ENCODE measurements at places on chromosomes 5 and 9.

- no peak for DNase-seq
These were observed 681 bp upstream of the ETF1 start for GRCh38 chr5:138543730-138544104.

DNA sequence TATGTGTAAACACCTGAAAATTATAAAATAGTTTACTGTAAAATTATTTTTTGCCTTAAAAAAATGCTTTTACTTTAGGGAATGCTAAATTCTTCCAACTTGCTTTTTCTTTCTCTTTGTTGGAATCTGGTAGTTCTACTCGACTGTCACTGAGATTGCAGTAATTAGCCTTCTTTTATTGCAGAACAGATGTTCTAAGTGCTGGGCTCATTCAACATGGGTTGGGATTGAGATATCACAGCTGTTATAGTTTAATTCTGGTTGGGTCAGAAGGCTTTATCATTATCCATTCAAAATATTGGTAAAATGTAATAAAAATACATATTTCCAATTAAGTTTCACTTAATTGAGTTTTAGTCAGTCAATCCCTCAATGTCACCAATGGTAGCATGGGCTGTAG, 686.7 kb downstream of the CDH18 start:
- DNase-seq = no peak

GRCh38 chr5:57504357-57504756, 21.7 kb upstream of the ACTBL2 start:
- no peak for DNase-seq

- no peak for DNase-seq
These were observed 22.0 kb upstream of the ADRA1B start for GRCh38 chr5:159894149-159894720.

DNA sequence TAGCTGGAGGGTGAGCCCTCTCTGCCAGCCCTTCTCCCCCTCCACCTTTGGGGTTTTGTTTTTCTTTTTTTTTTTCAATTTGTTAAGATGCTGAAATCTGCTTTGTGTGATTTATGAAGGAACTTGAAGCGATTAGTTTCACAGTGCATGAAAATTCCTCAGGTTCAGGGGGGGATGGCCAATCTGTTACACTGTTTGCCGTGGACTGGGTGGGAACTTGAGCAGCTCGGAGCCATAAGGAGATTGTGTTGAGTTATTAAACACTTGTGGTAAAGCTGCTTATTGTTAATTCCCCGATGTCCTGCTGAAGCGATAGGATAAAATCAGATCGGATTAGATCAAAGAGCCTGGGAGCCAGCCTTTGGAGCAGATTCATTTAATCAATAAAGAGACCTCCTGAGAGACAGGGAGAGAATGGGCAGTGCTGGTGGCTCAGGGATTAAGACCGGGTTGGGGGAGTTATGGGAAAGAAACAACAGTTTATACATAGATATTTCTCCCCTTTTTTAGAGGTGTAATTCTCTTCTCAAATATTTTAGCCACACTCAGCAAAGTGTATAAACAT, 105.8 kb upstream of the SPATA31D4 start:
- DNase-seq = no peak

GRCh38 chr9:127931092-127931881, 710 bp upstream of the PIP5KL1 start:
- DNase-seq = no peak

GRCh38 chr5:74643111-74643562, 2.6 kb upstream of the ENC1 start:
- DNase-seq = no peak

- DNase-seq = no peak
These were observed 130.4 kb downstream of the TMEM174 start for GRCh38 chr5:73303148-73304079.

DNA sequence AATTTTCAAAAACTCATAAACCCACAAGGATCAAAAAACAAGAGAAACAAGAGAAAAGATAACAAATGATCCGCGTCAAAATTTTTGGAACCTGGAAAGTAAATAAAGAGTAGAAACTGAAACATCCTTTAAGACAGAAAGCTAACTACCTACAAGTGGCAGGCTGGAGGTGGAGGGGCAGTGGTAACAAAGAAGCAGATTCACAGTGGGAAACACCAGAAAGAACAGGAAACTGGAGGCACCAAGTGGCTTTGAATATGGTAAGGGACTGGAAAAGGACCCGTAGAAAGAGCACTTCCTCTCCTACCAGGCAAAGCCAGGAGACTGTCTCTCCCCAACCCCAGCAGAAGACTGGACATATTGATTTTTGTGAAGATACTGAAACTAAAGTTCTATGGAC, 100.6 kb upstream of the TARS1 start:
- no peak for DNase-seq

- DNase-seq = no peak
These were observed 6.0 kb upstream of the RXRA start for GRCh38 chr9:134320126-134320867.

GRCh38 chr5:62623271-62623670, 44.7 kb downstream of the LRRC70 start:
- no peak for DNase-seq

DNA sequence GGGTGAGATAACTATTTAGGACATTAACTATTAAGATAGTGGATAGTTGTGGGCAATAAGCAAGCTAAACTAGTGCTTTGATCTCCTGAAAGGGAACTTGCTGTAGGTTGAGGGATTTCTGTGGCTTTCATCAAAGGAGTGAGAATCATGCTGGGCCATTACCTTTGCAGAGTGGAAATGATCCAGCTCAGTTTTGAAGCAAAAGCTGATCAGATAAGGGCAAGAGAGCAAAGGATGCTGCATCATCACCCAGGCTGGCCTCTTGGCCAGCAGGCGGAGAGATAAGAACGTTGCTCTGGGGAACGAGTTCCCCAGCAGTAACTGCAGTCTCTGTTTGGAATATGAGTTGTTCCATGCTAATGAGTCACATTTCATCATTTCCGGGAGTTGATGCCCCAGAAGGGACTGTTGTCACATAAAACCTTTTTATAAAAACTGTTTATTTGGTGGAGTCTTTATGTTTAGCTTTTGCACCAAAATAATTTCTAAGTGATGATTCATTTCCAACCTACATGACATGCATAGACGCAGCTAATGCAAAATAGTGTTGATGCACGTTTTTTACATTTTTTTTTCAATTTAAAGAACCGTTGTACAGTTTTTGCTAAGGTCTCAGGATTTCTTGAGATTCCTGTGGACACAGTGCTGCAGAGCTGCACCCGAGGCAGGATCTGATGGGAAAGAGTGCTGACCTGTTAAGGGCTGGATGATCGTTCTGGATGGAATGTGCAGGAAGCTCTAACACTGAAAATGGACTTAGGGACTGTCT, 99.3 kb downstream of the ACTBL2 start:
- DNase-seq = peak; percentile 49

- DNase-seq = no peak
These were observed 380.4 kb downstream of the PTPRD start for GRCh38 chr9:10232352-10232930.

GRCh38 chr5:98929710-98930298, 997 bp upstream of the CHD1 start:
- peak; percentile 97 for DNase-seq

- DNase-seq = no peak
These were observed 588 bp downstream of the TRAF2 start for GRCh38 chr9:136886610-136887597.

GRCh38 chr5:27594141-27594540, 555.8 kb upstream of the CDH9 start:
- no peak for DNase-seq

GRCh38 chr5:1468247-1468612, 23.0 kb upstream of the SLC6A3 start:
- no peak for DNase-seq

GRCh38 chr5:9207817-9208418, 338.0 kb downstream of the SEMA5A start:
- DNase-seq = no peak

DNA sequence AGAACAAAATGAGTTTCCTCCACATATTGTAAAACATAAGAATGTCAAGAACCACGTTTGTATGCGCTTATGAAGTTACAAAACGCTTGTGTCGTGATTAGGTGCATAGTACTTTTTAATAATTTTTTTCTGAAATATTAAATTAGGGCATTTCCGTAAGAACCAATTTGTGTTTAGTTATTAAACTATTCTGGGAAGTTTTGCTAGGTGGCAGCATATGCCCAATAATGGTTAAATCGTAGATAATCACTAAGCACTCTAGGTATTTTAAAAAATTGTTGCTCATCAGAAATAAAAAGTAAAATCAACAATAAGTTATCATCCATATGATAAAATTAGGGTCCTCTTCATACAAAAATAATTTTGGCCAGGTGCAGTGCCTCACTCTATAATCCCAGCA, 5.4 kb downstream of the SRFBP1 start:
- DNase-seq = no peak

GRCh38 chr5:53237876-53238275, 128.3 kb upstream of the MOCS2 start:
- no peak for DNase-seq

- DNase-seq = peak; percentile 78
These were observed 3.1 kb downstream of the SLC4A9 start for GRCh38 chr5:140362875-140363630.

DNA sequence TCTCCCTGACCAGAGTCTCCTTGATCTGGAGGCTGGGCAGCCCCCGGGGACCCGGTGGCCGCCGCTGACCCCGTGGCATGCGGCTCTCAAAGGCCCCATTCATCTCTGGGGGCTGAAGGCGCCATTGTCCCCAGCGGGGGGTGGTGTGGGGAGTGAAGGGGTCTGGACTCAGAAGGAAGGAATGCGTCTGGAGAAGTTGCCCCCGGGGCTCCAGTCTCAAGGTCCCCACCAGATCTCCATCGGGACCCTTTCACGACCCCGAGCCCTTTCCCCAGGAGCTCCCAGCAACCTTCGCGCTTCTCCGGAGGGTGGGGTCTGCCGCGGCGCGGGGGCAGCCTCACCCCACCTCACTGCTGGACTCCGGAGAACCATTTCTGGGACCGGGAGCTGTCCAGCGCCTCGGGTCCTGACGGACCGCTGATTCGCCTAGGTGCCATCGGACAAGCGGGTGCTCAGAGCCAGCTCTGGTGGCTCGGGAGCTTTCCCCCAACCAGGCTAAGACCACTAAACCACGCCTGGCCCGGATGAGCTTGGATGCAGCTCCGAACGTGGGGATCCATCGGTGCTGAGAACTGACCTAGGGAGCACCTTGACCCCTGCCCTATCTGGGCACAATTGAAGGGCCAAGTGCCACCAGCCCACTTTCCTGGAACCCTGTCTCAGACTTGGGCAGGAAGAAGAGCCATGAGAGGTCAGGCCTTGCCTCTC, 5.1 kb upstream of the PCDH1 start:
- DNase-seq = no peak

- no peak for DNase-seq
These were observed 271.0 kb upstream of the SLC30A5 start for GRCh38 chr5:68822796-68823195.

GRCh38 chr5:53240661-53241060, 131.1 kb upstream of the MOCS2 start:
- DNase-seq = no peak

GRCh38 chr5:165139721-165140120, 1634.3 kb downstream of the MAT2B start:
- no peak for DNase-seq

DNA sequence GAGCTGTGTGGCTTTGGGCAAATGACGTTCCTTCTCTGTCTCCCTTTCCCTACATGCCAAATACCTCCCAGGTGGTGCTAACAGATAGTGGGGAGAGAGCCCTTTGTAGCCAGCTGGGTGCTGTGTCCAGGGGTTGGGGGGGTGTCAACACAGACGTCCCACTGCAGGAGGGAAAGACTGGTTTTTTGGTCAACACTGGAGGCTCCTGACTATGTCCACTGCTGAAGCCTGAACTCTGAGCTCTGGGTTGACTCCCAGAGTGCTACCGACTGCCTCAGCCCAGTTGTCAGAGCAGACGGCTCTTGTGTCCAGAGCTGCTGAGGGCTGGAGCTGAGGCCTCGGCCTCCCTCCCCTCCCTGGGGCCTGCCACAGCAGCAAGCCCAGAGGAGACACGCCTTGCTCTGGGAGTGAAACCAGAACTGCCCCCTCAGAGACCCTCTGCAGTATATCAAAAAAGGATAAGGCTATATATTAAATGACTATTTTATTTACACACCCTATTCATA, 14.8 kb upstream of the SLC25A51 start:
- no peak for DNase-seq

DNA sequence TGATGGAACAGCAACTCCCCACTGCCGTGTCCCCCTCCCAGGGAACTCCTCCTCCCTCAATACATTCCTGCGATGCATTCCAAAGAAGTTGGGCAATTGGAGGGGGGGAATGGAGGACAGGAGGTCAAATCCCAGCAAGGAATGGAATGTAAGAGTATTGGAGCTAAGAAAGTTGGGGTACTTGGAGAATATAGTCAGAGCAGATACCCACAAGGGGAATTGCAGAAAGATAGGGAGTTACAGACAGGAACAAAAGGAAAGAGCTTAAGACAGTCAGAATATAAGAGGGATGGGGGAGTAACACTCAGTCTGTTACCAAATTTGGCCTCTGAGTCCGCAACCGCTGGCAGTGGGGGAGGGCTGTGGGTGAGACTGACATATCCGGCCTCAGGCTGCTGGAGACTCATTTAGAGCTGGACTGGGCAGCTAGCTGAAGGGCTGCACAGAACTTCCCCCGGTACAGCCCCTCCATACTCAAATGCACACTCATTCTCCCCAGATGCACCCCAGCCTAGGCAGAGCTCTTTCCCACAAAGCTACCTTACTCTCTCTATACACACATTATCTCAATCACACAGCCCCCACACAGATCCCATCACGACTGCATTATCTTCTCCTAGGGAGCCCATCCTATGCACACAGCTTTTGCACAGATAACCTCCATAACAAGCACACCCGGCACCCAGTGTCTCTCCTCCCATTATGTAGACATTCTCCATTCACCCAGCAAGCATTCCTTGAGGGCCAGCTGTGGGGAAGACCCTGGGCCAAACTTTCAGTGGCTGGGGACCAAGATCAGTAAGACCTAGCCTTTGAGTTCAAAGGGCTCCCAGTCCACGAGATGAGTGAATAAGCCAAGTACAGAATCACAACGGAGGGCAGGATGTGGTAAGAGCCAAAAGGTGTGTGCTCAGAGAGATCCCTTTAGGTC, 3.7 kb downstream of the TLN1 start:
- DNase-seq = peak; percentile 44

GRCh38 chr5:102753889-102754766, 977 bp upstream of the PAM start:
- DNase-seq = no peak

- no peak for DNase-seq
These were observed 66.4 kb upstream of the DAB2 start for GRCh38 chr5:39491210-39491609.

DNA sequence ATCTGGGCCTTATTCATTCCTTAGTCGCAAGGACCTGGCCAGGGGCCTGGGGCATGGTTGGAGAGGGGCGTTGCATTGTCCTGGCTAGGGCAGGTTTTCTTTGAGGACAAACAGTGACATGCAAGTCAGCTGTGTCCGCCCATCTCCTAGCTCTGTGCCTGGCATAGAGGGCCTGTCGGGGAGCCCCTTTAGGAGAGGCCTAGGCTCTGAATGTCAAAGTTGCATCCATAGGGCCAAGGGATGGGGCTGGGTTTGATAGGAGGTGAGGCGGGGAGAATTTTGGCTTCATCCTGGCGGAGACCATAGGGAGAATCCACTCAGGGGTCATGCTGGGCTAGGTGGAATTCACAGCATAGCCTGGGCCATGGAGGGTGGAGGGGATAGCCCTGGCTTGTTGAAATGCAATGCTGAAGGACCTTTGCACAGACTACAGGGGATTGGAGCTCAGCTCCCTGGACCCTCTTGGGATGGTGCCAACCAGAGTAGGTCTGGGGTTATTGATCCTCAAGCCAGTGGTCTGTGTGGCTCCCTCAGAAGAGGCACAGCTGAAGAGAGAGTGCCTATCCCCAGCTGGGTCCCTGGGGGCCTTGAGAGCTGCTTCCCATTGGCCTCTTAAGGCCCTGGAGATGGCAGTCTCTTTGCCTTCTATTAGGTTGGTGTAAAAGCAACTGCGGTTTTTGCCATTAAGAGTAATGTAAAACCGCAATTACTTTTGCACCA, 104.0 kb downstream of the RGS3 start:
- no peak for DNase-seq

Measured in CD4-positive, alpha-beta T cell treated with Interleukin-4 for 4 hours (primary cell).